ENCODE measurements at places on chromosomes 7 and 10. TPM values are rescaled to one million over a fixed set of nuclear protein-coding genes. Genes with fewer than 3 reads are reported as not detected.
A peak's percentile ranks its signal among the peaks of the same experiment; 100 is the strongest.

GRCh38 chr10:19876570-19876969 lies 60.3 kb downstream of the PLXDC2 start:
- no peak for DNase-seq
- H3K4me1 ChIP-seq: no peaks in the 10 kb centered on the region
- H3K36me3 ChIP-seq: no peaks in the 10 kb centered on the region
- H3K27ac ChIP-seq: no peak overlapping the region
- H3K4me3 ChIP-seq: no peak overlapping the region

GRCh38 chr7:88092676-88092999 lies 127.2 kb downstream of the SRI start:
- H3K4me3 ChIP-seq: no peak overlapping the region
- H3K36me3 ChIP-seq: no peaks in the 10 kb centered on the region
- DNase-seq: no peak
- no peaks in the 10 kb centered on the region for H3K27me3 ChIP-seq
- no peak overlapping the region for H3K27ac ChIP-seq

- no peak for DNase-seq
- no peaks in the 10 kb centered on the region for H3K4me1 ChIP-seq
- H3K27me3 ChIP-seq: no peaks in the 10 kb centered on the region
- no peak overlapping the region for H3K27ac ChIP-seq
- H3K4me3 ChIP-seq: no peak overlapping the region
- H3K36me3 ChIP-seq: no peaks in the 10 kb centered on the region
These were observed 107.0 kb upstream of the PARD3 start for GRCh38 chr10:34922138-34922537.

DNA sequence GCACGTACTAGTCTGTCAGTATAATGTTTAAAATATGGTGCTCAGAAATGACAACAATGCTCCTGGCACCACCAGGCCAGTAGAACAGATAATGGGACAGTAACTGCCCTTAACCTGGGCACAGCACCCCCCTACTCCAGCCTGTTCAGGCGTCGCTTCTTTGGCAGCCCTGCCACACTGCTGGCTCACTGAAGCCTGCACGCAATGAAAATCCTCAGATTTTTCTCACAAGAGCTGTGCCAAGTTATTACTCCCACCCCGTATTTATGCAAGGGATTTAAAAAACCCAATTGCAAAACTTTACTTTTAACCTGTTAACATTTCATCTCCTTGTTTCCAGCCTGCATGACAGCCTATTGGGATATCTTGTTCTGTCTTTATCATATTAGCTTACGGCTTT lies 56.6 kb upstream of the LAMB1 start:
- no peaks in the 10 kb centered on the region for H3K36me3 ChIP-seq
- DNase-seq: no peak
- no peak overlapping the region for H3K27ac ChIP-seq
- H3K4me1 ChIP-seq: 0 out of 2 replicates have a peak, but pooled peaks cover 5% of the 10 kb centered on the region

- H3K4me3 ChIP-seq: peak overlapping the region; percentile 89
- no peak for DNase-seq
- peak overlapping the region; percentile 85 for H3K27ac ChIP-seq
- no peaks in the 10 kb centered on the region for H3K27me3 ChIP-seq
These were observed 1.8 kb downstream of the WDR37 start for GRCh38 chr10:1058017-1058416.

DNA sequence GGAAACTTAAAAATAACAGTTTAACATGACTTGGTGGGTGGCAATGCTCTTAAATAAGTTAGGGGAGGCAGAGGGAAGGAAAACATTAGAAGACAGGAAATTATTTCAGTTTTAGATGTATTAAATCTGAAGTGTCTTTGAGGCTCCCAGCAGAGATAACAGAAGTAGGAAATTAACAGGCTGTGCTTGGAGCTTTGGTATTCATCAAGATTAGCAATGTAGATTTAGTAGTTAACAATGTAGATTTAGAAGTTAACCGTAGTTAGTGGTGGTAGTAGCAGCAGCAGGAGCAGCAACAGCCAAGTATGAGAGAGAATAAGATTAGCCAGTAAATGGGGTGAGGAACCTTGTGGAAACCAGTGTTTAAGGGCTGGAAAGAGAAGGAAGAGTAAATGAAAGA lies 48.7 kb upstream of the UBN2 start:
- no peak for DNase-seq
- no peaks in the 10 kb centered on the region for H3K27me3 ChIP-seq
- no peak overlapping the region for H3K27ac ChIP-seq
- H3K4me1 ChIP-seq: no peaks in the 10 kb centered on the region
- no peak overlapping the region for H3K4me3 ChIP-seq

- no peak overlapping the region for H3K27ac ChIP-seq
- H3K27me3 ChIP-seq: no peaks in the 10 kb centered on the region
- no peaks in the 10 kb centered on the region for H3K4me1 ChIP-seq
- no peaks in the 10 kb centered on the region for H3K36me3 ChIP-seq
- no peak overlapping the region for H3K4me3 ChIP-seq
- no peak for DNase-seq
These were observed 29.1 kb downstream of the GALNT11 start for GRCh38 chr7:152054367-152055230.

- H3K4me1 ChIP-seq: no peaks in the 10 kb centered on the region
- H3K36me3 ChIP-seq: no peaks in the 10 kb centered on the region
- DNase-seq: no peak
- H3K4me3 ChIP-seq: no peak overlapping the region
- H3K27me3 ChIP-seq: no peaks in the 10 kb centered on the region
These were observed 98.3 kb upstream of the ARHGAP21 start for GRCh38 chr10:24821986-24822385.

GRCh38 chr10:69498711-69499471 lies 47.6 kb downstream of the TSPAN15 start:
- no peak overlapping the region for H3K4me3 ChIP-seq
- no peaks in the 10 kb centered on the region for H3K36me3 ChIP-seq
- no peak for DNase-seq
- H3K27ac ChIP-seq: no peak overlapping the region
- no peaks in the 10 kb centered on the region for H3K27me3 ChIP-seq

DNA sequence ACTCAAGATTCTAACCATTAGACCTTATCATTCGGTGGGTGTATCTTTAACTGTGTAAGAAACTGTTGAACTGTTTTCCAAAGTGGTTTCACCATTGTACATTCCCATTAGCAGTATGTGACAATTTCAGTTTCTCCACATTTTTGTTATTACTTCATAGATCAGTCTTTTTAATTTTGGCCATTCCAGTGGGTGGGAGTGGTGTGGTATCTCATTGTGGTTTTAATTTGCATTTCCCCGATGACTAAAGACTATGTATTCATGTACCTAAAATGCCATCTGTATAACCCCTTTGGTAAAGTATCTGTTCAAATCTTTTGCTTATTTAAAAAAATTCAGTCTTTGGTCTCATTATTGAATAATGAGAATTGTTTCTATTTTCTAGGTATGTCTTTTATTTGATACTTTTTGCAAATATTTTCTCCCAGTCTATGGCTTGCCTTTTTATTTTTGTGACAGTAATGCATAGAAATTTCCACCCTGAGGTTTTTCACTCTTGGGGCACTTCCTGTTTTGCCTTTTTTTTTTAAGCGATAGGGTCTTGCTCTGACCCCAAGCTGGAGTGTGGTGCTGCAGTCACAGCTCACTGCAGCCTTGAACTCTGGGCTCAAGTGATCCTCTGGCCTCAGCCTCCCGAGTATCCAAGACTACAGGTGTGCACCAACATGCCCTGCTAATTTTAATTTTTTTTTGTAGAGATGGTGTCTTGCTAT lies 141.1 kb upstream of the ITGB1 start:
- peaks cover 33% of the 10 kb centered on the region for H3K4me1 ChIP-seq
- H3K36me3 ChIP-seq: no peaks in the 10 kb centered on the region
- H3K27me3 ChIP-seq: no peaks in the 10 kb centered on the region
- no peak overlapping the region for H3K4me3 ChIP-seq

DNA sequence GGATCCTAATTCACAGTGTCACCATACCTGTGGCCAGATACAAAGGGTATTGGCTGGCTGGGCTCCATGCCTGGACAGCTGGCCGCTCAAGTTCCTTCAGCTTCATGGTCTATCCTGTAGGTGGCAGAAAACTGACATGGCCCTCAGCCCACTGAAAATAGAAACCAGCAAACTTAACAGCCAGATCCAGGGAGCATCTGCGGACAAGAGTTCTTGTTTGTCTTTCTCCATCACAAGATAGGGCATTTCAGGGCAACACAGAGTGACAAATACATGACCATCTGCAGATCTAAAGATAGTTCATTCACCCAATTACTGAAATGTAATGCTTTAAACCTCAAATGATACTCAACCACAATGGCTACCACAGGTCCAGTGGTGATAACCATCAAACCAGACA lies 2.8 kb downstream of the SEC31B start:
- no peak overlapping the region for H3K4me3 ChIP-seq
- no peaks in the 10 kb centered on the region for H3K27me3 ChIP-seq
- no peak overlapping the region for H3K27ac ChIP-seq
- no peaks in the 10 kb centered on the region for H3K36me3 ChIP-seq
- H3K4me1 ChIP-seq: no peaks in the 10 kb centered on the region

The CALHM3 gene
- total RNA-seq: 0.16 TPM

DNA sequence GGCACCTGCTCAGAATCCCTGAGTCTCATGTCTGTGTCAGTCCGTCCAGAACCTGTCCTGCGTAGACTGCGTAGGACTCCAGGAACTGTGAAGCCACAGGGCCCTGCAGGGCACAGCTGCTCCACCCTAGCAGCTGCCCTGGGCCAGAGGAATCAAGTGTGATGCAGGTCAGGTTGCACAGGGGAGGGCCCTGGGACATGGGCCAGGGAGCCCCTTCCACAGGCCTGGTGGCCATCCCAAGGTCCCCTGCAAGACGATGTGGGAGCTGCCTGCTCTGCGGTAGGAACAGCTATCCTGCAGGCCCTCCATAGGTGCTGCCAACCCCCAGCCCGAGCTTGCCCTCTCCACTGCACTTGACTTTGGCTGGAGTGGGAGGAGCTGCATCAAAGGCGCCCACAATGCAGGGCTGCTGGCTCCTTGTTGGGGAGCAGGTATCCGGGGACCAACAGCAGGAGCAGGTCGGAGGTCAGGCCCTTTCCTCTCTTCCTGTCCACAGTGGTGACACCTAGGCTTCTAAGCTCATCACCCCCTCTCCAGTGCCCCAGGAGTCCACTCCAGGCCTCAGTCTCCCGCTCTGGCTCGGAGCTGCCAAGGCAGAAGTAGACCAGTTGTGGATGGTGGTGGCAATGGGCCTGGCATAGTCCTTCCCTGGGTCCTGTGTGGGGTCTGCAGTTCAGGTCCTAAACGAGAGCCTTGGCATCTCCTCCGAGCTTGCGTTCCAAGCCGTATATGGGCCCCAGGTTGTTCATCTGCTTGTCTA lies 149.1 kb downstream of the MAPK8 start:
- no peak for DNase-seq
- no peaks in the 10 kb centered on the region for H3K27me3 ChIP-seq
- H3K4me1 ChIP-seq: no peaks in the 10 kb centered on the region

The TAS2R40 gene
- not detected for total RNA-seq

- DNase-seq: no peak
- no peak overlapping the region for H3K27ac ChIP-seq
- no peak overlapping the region for H3K4me3 ChIP-seq
- no peaks in the 10 kb centered on the region for H3K27me3 ChIP-seq
- no peaks in the 10 kb centered on the region for H3K4me1 ChIP-seq
These were observed 350.7 kb downstream of the ELMO1 start for GRCh38 chr7:37097983-37098382.

GRCh38 chr10:131855461-131856401 lies 45.1 kb upstream of the PPP2R2D start:
- H3K27ac ChIP-seq: no peak overlapping the region
- no peak overlapping the region for H3K4me3 ChIP-seq
- DNase-seq: no peak
- H3K4me1 ChIP-seq: no peaks in the 10 kb centered on the region
- no peaks in the 10 kb centered on the region for H3K27me3 ChIP-seq
- H3K36me3 ChIP-seq: no peaks in the 10 kb centered on the region

The PLCE1 gene
- 0.08 TPM for total RNA-seq

- H3K36me3 ChIP-seq: no peaks in the 10 kb centered on the region
- peaks cover 5% of the 10 kb centered on the region for H3K4me1 ChIP-seq
- no peak for DNase-seq
- no peaks in the 10 kb centered on the region for H3K27me3 ChIP-seq
- no peak overlapping the region for H3K27ac ChIP-seq
These were observed 81.8 kb downstream of the SPAG6 start for GRCh38 chr10:22427101-22427500.

The CRHR2 gene
- total RNA-seq: not detected

- no peak overlapping the region for H3K27ac ChIP-seq
- H3K36me3 ChIP-seq: no peaks in the 10 kb centered on the region
- H3K4me1 ChIP-seq: no peaks in the 10 kb centered on the region
- no peak for DNase-seq
These were observed 6.0 kb downstream of the PDGFA start for GRCh38 chr7:513521-514166.

The C10orf95 gene
- 0.19 TPM for total RNA-seq

GRCh38 chr10:65273115-65273514 lies 1652.7 kb upstream of the LRRTM3 start:
- no peak for DNase-seq
- no peaks in the 10 kb centered on the region for H3K36me3 ChIP-seq
- H3K27ac ChIP-seq: no peak overlapping the region
